Activated CD4-positive, alpha-beta T cell treated with anti-CD3 and anti-CD28 coated beads for 24 hours (primary cell): ENCODE measurements at places on chromosomes 2 and 18.

- no peak for DNase-seq
Observed at GRCh38 chr2:53913721-53914120, 54.0 kb upstream of the GPR75 start.

GRCh38 chr2:98839292-98839691, 96.7 kb downstream of the CRACDL start:
- DNase-seq, result no peak

DNA sequence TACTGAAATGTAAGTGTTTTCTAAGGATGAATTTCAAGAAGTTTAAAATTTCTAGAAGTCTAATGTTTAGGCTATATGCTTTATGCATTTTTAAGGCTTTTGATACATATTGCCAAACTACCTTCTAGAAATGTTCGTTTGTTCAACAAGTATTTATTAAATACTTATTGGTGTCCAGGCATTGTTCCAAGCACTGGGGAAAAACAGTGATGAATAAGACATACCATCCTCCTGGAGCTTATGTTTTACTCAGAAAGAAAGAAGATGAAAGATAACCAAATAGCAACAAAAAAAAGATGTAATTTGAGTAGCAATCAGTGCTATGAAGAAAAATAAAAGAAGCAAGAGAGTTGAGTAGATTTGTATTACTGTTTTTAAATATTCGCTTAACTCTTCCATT, 692.9 kb downstream of the SLC4A3 start:
- no peak for DNase-seq

DNA sequence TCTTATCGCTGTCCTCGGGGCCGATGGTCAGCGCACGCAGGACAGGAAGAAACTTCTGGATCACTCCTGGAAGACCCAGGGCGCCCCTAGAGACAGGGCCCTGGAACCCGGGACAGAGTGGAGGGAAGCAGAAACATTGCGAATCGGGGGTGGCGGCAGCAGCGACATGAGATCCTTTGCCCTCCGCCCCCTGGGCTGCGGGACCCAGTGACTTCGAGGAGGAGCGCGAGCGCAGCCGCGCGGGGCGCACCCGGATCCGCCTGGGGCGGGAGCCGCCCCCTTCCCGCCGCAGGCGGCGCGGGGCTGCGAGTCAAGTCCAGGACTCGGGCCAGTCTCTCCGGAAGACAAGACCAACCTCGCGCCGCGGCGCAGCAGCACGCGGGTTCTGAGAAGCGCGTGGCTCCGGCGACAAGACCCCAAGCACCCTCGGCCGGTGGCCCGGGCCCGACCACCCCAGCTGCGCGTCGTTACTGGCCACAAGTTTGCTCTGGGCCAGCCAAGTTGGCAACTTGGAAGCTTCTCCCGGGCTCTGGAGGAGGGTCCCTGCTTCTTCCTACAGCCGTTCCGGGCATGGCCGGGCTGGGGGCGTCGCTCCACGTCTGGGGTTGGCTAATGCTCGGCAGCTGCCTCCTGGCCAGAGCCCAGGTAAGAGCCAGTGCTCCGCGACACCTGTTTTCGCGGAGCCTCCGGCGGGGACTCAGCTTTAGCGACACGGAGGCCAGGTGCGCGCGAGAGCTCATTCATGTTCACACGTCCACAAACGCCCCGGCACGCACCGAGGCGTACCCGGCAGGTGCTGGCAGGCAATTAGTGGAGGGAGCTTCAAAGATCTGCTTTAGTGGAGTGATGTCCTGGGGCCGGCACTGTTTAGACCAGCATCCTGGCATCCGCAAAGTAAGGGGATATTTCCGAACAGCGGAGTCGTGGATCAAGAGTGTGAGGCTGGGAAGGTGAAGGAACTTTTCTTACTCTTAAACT, at the start of gene PTH2R:
Gene PTH2R (plus strand): TSS at position 319 of the 978 bp plus-strand sequence. CDS start 252 bp downstream, at position 571.
- DNase-seq, result no peak

DNA sequence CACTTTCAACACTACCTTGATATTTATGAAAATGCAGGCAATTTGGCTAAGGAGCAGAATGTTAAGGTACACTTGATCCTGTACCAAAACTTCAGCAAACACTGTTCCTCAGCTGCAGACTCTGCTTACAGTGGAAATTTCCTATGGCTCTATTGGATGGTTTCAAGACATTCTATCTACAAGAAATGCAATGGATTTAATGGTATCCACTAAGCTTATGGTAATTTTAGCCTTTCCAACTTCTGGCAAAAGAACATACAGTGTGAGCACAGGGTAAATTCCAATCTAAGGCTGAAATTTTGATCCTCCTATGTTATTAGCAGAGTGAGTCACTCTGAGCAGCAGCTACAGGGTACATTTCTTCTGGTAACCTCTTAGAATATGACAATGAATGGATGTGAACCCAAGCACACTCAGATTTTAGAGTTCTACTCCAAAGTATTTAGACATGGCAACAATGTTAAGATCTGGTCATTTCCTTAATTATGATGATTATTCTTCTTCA, 361.8 kb upstream of the PIK3C3 start:
- DNase-seq, result no peak

DNA sequence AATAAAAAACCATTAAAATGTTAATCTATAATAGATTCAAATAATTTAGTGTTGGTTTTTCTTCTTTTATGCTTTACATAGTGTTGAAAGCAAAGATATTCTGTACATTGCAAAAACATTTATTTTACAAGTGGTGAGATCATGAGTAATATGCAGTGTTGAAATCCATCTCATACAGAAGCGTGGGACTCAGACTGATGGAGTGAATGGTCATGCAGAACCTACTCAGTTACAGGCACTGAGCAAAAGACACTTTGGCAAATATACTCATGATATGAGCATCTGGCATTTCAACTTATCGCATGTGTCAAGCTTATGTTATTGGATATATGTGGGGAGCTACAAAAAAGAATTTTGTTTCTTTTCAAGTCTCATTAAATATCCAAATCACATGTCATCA, 620.2 kb upstream of the NETO1 start:
- DNase-seq, result no peak

DNA sequence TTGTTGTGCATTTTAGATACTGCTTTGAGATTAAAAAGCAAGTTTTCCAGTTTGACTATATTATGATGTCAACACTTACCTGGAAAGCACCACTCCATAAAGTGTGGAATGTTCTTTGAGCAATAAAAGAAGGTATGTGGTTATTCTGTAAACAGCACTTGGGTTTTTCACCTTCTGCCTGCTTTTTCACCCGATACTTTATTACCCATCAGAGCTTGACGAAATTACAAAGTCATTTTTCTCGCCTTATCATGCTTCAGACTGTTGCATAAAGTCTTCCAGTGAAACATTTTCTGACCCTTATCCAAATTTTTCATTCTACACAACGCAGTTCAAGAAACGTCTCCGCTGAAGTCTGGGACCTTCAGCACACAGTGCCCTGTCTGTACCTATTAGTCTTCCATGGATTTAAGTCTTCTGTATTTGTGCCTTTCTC, 25.2 kb downstream of the CAB39 start:
- DNase-seq, result no peak

- DNase-seq, result no peak
Observed at GRCh38 chr2:222707689-222708273, 36.3 kb downstream of the MOGAT1 start.

DNA sequence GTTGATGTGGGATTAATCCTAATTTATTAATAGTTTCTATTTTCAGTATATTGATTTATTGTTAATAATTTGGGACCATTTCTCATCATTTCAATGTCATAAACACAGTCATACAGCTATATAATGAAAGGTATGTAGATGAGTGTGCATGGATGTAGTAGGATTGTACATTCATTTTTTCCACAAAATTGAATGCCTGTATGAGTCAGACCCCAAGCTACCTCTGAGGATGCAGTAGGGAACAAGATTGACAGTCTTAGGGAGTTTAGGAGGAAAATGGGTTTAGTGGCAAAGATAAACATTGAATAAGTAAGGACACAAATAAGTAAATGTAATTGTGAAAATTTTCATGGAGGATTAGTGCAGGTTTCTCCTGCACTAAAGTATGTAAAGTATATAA, 14.1 kb upstream of the TMEFF2 start:
- DNase-seq, result no peak

GRCh38 chr2:49270091-49270490, 115.8 kb upstream of the FSHR start:
- no peak for DNase-seq

DNA sequence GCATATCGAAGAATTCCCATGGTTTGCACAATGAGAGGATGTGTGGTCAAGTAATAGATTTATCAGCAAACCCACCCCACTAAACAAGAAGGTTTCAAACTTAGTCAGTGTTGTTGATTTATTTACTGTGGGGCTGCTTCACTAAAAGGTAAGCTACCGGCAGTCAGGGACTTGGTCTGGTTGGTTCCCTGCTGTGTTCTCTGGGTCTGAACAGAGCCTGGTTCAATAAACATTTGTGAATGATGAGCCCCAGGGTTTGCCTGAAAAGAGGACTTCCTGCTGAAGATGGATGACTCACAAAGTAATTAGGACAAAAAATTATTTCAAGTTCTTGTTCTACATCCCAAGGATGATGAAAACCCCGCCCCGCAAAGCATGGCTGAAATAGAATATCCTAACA, 108.3 kb downstream of the SPP2 start:
- DNase-seq, result no peak

GRCh38 chr2:205658572-205658971, 23.7 kb upstream of the NRP2 start:
- no peak for DNase-seq

- peak; percentile 21 for DNase-seq
Observed at GRCh38 chr2:10659898-10660568, 29.7 kb downstream of the NOL10 start.

GRCh38 chr2:138910427-138910826, 130.2 kb upstream of the NXPH2 start:
- DNase-seq, result no peak

DNA sequence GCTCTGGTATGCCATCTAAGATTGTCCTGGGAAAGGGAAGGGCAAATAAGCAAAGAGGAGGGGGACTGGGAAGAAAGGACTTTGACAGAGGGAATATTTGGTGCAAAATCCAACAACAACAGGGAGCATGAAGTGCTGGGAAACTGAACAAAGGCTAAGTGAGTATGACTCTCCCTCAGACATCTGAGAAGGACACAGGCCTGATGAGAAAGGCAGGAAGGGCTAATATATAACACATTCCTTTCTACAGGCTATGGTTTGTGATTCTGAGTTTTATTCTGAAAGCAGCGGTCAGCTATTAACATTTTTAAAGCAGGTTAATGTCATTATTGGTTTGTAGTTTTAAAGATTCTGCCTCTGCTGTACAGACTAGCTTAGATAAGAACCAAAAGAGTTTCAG, 1579.5 kb downstream of the LRP1B start:
- DNase-seq, result no peak

DNA sequence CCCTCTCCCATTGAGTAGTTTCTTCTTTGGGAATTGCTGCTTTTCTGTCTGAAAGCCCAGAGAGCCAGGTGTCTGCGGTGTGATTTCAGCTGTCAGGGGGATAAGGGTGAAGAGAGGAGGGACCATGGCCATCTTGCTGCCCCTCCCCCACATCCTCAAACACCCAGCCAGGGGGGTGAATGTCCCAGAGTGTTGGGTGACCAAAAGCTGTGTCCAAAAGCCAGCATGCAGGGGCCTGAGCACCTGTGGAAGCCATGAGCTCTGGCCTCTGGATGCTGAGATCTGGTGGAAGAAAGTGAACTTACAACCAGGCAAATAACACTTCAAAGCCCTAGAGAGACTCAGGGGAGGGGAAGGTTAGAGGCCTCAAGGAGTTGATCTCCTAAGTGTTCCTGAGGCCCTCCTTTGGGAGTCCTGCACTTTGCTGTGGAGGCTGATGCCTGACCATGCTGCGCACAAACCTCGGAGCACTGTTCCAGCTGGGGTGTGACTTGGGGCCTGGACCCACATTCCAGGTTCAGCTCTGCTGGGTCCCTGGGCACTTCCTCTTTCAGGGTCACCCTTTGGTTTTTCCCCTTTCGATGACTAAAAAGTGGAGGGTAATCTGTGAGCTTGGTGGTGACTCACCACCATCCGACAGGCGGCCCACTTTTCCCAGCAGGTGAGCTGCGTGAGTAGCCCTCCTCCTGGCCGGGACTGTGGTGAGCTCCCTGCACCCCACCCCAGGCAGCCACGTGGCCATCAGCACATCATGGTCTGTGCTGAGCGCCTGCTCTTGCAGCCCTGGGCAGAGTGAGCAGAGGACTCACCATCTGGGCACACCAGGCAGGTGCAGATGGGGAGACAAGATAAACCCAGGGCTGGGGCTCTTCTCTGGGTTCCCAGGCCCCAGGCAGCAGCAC, 66.8 kb upstream of the FOSL2 start:
- DNase-seq, result no peak

- DNase-seq, result no peak
Observed at GRCh38 chr2:232353096-232353495, 25.5 kb upstream of the ALPP start.

DNA sequence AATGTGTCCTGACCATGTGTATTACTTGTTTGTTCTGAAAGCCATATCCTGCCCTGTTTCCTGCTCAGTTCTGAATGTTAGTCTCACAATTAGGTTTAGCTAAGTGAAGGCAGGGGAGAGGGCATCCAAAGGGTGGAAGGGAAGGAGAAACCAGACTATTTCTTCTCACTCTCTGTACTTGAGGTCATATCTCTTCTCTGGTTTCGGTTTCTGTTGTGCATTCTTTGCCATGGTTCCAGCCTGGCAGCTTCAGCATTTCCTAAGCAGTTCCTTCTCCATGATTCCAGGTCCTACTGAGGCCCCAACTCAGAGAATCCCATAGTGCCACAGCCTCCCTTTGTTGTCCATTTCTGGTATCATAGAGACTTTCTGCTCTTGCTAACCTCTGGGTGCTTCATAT, 40.3 kb upstream of the HNMT start:
- no peak for DNase-seq

GRCh38 chr2:109187711-109188495, 58.9 kb downstream of the SH3RF3 start:
- DNase-seq, result no peak

- no peak for DNase-seq
Observed at GRCh38 chr2:48709096-48710034, 46.2 kb downstream of the LHCGR start.

- DNase-seq, result no peak
Observed at GRCh38 chr2:151264157-151264825, 2.6 kb upstream of the RBM43 start.

DNA sequence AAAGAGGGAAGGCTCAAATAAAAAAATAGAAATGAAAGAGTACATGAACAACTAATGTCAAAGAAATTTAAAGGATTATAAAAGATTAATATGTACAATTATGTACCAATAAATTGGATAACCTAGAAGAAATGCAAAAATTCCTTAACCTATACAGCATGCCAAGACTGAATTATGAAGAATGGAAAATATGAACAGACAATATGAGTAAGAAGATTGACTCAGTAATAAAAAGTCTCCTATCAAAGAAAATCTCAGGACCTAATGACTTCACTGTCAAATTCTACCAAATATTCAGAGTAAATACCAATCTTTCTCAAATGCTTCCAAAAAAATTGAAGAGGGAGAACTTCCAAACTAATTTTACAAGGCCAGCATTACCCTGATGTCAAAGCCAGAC, 120.2 kb upstream of the SPOPL start:
- DNase-seq, result no peak
